ENCODE measurements at places on chromosomes 12 and 14.

GRCh38 chr12:92784797-92785562 is 82.2 kb downstream of the PLEKHG7 start:
- peak; percentile 72 for DNase-seq

GRCh38 chr12:40969796-40970195 is 218.3 kb upstream of the PDZRN4 start:
- no peak for DNase-seq

DNA sequence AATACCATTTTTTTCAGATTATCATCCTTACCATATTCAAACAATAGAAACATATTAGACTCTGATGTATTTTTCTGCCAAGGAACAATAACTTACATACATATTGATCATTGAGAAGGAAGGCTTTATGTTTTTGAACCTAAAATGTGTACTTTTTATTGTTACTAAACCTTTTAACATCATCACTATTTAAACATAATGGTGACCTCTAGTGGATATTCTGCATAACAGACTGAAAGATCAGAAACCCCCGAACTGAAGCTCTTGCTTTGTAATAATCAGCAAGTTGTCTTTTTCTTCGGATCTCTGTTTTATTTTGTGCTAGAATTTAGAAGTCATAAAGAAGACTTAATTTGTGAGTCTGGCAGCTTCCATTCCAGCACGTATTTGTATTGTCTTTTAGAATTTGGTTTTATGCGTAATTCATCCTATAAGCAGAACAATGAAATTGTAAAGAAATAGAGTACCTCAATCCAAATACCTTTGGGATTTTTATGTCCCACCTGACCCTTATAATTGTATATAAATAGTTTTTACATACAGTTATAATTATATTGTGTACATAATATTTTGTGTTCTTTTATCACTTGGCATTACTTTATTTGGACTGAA is 125.9 kb upstream of the ATF1 start:
- DNase-seq, result no peak

- DNase-seq, result no peak
These were observed 23.2 kb downstream of the LGALS3 start for GRCh38 chr14:55152052-55152753.

GRCh38 chr12:42237853-42238239 is 202 bp downstream of the YAF2 start:
- DNase-seq, result no peak

DNA sequence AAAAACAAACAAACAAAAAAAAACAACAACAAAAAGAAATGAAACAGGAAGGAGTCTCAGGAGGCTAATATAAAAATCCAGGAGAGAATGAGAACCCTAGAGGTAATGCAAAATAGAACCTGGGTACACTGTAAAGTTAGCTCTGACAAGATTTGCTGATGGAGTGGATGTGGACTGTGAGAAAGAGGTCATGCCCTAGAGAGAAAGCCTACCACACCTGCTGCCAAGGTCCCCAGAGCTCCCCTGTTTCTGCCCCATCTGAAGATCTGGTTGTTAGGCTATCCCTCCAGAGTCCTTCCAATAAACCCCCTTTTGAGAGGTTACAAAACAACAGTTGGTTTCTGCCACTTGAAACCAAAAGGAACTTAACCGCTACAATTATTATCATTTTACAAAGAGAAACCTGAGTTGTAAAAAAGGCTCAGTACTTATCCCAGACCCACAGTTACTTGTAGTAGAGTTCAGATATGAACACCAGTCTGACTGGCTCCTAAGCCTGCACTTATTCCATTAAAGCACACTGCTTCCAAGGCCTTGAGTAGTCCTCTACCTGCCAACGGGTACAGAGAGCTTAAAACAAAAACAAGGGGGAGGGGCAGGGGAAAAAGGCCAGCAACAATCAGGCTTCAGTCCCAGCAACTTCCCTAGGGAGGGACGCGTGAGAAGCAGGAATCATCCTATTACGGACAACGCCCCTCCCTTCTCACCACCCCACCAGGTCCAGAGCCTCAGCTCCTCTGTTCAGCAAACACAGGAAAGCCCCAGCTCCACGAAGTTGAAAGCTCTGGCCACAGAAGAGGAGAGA is 27.7 kb downstream of the PPP1R13B start:
- no peak for DNase-seq
